ENCODE measurements at places on chromosomes 6 and 20. TPM values are rescaled to one million over a fixed set of nuclear protein-coding genes. Genes with fewer than 3 reads are reported as not detected.

DNA sequence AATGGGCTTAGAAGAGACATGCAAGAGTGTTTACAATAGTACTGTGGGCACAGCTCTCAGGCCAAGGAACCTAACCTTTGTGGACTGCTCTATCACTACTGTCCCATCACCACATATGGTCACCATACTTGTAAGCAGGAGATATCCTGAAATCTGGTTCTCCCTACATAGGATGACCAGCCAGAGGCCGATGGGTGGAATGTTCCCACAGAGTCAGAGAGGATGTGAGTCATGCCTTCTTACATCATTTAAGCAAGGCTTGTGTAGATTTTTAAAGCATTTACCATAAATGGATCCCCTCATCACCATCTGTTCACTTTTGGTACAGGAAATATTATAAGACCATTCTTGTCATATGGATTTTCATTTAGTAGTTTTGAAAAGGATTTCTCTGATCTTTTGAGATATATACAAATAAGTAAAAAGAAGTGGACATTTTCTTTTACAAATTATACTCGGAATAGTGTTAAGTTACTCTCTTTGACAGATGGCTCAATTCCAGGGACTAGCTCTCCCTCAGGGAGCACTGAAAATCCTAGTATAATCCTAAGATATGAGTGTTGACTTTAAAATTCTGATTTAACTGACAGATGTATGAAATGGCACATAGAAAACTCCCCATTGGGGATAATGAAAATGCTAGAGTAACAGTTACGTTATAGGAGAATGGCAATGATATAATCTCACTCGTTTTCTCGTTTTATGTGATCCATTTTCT, 6.6 kb downstream of the HTR1B start:
- no peak for DNase-seq

DNA sequence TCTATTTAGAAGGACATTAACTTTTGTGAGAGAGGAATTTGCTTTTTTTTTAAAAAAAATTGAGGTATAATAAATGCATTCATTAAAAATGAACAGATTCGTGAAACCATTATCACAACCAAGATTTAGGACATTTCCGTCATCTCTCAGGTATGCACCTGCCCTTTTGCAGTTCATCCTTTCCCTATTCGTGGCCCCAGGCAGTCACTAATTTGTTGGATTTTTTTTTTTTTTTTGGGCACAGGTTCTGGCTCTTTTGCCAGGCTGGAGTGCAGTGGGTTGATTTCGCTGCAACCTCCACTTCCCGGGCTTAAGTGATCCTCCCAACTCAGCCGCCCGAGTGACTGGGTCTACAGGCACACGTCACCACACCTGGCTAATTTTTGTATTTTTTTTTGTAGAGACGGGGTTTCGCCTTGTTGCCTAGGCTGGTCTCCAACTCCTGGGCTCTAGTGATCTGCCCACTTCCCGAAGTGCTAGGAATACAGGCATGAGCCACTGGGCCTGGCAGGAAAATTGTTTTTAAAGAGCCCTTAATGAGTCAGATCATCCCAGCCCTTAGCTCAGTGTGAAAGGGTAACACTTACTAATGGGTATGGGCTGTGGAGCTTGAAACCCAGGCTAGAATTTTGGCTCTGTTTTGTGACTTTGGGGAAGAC, 9.2 kb downstream of the PHF3 start:
- DNase-seq, result no peak

The KIAA1755 gene
- 9.5 TPM for total RNA-seq

The SRSF12 gene
- 21.9 TPM for total RNA-seq

The TRAPPC3L gene
- total RNA-seq, result not detected

DNA sequence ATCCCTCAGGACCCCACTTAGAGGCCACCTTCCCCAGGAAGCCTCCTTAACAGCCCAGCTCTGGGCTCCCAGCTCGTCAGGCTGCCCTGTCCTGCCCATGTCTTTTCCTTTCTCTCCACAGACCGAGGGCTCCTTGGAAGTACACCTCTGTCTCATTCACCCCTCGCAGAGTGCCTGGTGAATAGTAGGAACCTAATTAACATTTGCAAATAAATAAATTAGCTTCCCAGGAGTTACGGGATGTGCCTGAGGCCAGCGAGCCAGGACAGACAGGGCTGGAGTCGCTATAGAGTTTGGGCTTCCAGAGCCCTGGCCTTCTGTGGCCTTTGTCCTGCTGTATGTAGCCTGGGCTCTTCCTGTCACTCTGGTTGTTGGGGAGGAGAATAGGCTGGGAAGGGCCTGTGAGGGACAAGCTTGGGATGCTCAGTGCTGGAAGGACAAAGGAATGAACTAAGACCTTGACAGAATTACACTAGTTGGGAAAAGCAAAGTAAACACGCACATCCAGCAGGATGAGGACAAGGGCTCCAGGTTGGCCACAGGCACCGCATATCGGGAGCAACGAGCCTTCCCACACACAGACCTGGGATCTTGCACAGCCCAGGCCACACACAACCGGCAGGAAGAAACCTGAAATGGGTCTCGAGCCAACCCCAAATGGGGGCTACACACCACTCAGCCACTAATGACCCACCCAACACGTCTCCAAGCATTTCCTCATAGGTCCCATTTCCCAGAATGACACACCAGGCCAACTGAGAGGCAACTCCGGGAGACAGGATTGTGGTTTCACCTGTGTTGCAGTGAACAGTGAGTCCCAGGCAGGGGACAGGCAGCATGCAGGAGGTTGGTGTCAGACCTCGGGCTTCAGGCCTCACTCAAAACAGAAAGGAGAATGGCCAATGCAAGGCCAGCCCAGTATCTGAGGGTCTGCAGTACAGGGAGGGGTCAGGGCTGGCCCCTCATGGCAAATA, 9.7 kb downstream of the MAP1LC3A start:
- DNase-seq, result no peak

The CD40 gene
- total RNA-seq, result 4.2 TPM

The NFATC2 gene
- 2.0 TPM for total RNA-seq

The SUMO4 gene
- total RNA-seq, result 1.8 TPM

GRCh38 chr20:37392441-37393195, 46.7 kb downstream of the SRC start:
- DNase-seq, result no peak

- no peak for DNase-seq
Observed at GRCh38 chr6:163661272-163661671, 246.8 kb downstream of the QKI start.

- DNase-seq, result no peak
Observed at GRCh38 chr20:20447196-20447595, 79.3 kb downstream of the INSM1 start.

GRCh38 chr20:20017844-20018185, 653 bp downstream of the NAA20 start:
- no peak for DNase-seq

The ARHGAP40 gene
- not detected for total RNA-seq

DNA sequence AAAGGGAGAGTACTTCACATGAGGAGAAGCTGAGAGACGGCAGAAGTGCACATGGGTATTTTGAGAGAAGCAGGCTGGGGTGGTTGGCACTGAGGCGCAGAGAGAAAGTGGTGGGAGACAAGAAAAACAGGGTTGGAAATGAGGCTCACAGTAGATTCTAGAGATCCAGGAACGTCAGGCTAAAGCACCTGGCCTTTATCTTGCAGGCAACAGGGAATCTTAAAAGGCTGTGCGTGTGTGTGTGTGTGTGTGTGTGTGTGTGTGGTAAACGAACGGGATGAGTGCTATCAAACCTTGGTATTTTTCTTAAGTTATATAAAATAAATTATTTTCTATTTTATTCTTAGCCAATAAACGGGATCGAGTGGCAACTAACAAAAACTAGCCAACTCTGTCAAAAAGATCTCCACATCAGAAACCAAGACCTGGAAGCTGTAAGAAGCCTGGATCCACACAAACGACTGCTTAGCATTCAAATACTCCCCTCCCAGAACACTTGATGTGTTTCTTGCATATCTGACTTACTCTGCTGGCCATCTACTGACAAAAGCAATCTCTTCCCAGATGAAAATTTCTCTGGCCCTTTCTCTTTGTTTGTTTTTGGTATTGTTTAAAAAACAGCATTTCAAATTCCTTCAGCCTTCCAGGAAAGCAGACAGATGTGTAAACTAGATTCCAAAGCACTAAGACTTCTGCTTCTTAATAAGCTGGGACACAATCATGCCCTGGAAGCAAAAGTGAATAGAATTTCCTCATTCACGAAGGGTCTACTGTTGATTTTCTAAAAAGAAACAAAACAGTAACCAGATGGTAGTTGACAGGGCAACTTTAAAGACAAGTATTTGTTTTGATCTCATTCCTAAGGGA, 44.8 kb upstream of the FABP7 start:
- DNase-seq, result no peak

The RAE1 gene
- total RNA-seq, result 54.7 TPM

The C20orf204 gene
- total RNA-seq, result 2.3 TPM

The PHF1 gene
- 63.5 TPM for total RNA-seq

The STX11 gene
- total RNA-seq, result not detected

DNA sequence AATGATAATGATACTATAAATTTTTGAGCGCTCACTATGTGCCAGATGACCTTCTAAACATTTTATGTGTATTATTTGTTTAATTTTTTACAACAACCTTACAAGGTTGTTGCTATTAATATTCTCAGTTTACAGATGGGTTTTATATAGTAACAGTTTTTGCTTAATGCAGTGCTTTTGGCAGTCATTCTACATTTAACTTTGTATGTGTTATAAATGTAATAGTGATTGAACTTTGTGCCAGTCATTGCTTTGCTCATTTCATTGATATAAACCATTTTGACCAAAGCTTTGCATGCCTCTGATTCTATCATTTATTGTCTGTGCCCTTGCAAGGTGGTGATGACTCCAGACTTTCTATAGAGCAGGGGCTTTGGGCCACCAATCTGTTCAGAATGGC, 206.3 kb upstream of the LAMP5 start:
- no peak for DNase-seq

Measured in neural crest cell (in vitro differentiated cells).